ENCODE measurements at places on chromosomes 16 and 17.
A peak's percentile ranks its signal among the peaks of the same experiment; 100 is the strongest.

DNA sequence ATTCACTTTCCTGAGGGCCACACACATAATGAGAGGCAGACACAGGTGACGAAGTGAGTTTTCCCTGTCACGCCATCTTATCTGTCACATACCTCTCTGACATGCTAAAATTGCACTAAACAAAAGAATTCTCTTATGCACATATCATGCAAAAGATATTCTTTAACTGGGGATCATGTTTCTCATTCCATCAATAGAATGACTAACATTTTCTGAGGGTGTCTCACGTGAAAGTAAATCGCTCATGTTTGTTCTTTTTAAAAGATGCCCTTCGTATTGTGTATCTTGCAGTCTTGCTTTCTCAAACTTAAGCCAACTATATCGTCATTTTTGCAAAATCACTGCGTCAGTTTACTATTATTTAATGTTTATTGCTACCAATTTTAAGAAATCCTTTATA, 306.4 kb downstream of the WWOX start:
- ATAC-seq, result no peak

GRCh38 chr16:75262800-75263127, 11.3 kb upstream of the BCAR1 start:
- ATAC-seq, result no peak

- no peak for ATAC-seq
Measured at GRCh38 chr17:50604513-50604912, 30.2 kb upstream of the ABCC3 start.

DNA sequence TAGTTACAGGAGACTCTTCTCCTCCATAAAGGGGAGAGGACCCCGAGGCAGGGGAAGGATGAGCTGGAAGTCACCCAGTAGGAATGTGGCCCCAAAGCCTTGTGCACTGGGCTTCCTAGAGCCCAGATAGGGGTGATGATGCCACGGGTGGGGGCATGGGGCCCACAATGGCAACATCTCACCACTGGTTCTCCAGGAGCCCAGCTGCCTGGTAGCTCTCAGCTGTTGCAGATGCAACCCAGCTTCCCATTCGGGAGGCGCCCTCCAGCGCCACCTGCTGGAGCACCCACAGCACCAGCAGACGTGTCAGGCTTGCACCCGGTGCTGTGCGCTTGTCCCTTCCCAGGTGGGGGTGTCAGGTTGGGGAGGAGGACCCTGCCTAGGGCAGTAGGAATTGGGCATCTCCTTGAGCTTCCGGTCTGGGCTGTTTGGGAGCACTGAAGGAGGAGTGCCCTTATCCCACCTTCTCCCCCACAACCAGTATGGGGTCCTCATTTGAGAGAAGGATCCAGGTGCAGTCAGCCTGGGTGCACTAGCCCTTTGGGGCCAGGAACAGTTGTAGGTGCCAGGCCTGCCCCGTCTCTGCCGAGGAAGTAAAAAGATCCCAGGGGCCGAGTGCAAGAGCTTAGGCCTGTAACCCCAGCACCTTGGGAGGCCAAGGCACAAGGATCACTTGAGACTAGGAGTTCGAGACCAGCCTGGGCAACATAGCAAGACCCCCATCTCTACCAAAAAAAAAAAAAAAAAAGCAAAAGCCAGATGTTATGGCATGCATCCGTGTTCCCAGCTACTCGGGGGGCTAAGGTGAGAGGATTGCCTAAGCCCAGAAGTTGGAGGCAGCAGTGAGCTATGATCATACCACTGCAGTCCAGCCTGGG, 14.4 kb downstream of the CDIPT start:
- peak; percentile 83 for ATAC-seq

DNA sequence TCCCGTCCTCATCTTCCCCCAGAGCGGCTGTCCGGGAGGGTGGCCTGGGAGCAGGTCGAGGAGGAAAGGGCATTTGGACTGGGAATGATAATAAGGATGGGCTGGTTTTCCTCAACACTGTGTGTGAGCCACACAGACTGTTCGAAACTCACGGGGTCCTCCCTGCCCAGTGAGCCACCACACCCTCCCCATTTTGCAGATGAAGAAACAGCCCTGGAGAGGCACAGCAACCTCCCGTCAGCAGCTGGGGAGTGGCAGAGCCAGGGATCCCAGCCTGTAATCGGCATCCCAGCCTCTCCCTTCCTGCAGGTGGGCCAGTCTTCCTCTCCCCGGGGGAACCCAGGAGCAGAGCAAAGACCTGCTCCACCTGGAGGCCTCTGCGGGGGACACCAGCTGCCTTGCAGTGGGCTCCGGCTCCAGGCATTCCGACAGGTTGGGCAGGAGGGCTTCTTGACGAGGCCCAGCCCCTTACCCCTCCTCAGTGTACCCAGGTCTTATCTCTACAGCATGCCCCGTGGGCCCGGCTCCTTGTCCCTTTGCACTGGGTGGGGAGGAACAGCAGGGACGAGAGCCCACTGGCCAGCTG, 23.8 kb downstream of the ENGASE start:
- no peak for ATAC-seq

- no peak for ATAC-seq
Measured at GRCh38 chr17:59027750-59028149, 78.9 kb downstream of the TRIM37 start.

- ATAC-seq, result no peak
Measured at GRCh38 chr16:75147968-75148310, 385 bp upstream of the ZFP1 start.

GRCh38 chr16:87465306-87465705, 27.5 kb downstream of the ZCCHC14 start:
- no peak for ATAC-seq

DNA sequence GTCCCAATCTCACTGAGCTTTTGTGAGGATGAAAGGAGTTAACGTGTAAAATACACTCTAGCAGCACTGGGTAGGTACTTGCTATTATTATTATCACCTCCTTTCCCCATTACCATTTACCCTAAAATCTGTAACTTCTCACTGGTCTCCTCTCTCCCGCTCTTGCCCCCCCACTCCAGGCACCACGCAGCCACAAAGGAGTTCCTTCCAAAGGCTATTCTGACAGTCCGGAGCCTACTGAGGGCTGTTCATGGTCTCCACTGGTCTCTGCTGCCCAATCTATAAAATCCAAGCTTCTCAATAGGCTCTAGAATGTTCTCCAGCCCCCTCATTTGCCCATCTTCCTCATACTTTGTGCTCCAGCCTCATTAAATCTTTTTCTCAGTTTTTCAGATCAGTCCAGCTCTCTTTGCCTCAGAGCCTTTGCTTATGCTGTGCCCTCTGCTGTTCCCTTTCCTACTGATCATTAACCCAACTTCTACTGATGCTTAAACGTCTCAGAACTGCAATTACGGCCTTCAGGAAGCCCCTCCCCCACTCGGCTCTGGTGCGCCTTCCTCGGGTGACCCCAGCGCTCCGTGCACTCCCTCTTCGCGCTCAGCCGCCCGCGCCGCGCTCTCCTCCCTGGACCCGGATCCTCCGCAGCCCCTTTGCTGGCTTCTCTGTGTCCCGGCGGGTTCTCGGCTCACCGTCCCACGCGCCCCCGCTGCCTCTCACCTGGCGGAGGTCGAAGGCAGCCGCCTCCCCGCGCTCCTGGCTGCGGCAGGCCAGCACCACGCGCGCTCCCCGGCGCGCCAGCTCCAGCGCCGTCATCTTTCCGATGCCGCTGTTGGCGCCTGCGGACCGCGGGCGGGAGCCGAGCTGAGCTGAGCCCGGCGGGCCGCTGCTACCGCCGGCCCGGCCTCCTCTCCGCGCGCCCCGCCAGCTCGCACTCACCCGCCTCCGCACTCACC, 737 bp downstream of the DHRS13 start:
- peak; percentile 69 for ATAC-seq

DNA sequence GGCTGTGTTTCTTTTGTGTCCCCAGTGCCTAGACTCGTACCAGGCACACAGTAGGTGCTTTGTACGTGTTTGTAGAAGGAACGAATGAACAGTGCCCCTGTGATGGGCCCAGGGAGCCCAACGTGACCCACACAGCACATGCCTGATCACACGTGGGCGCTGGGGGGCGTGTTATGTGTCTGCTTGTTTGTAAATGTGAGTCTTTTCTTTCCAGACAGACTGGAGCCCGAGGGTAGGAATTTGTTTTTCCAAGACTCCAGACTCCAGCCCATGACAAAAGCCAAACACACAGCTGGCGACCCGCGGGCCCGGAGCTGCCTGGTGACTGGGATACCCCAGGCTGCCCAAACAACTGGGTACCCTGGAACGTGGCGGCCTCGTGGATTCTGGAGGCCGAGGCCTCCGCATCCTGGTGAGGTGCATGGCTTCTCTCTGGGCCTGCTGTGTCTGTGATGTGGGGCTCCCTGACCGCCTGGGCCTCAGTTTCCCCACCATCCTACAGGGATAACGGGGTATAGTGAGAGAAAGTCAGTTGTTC, 14.9 kb upstream of the CBFA2T3 start:
- ATAC-seq, result no peak
